PC-3 (cell line): ENCODE measurements at places on chromosomes 3 and 15. TPM values are rescaled to one million over a fixed set of nuclear protein-coding genes. Genes with fewer than 3 reads are reported as not detected.

- H3K27ac ChIP-seq, result peak overlapping the region; percentile 35
- H3K4me1 ChIP-seq, result peaks cover 23% of the 10 kb centered on the region
- peak; percentile 49 for DNase-seq
- no peaks in the 10 kb centered on the region for H3K36me3 ChIP-seq
- H3K4me3 ChIP-seq, result no peak overlapping the region
Measured at GRCh38 chr15:90667073-90667754, 49.9 kb upstream of the BLM start.

CD86 gene
- 0.07 TPM in 1 of 2 replicates, not detected in the other for total RNA-seq

SKOR1 gene
- 0.11 and 0.35 TPM in 2 replicates for total RNA-seq

SEMA3G gene
- 0.77 and 1.6 TPM in 2 replicates for total RNA-seq

DNA sequence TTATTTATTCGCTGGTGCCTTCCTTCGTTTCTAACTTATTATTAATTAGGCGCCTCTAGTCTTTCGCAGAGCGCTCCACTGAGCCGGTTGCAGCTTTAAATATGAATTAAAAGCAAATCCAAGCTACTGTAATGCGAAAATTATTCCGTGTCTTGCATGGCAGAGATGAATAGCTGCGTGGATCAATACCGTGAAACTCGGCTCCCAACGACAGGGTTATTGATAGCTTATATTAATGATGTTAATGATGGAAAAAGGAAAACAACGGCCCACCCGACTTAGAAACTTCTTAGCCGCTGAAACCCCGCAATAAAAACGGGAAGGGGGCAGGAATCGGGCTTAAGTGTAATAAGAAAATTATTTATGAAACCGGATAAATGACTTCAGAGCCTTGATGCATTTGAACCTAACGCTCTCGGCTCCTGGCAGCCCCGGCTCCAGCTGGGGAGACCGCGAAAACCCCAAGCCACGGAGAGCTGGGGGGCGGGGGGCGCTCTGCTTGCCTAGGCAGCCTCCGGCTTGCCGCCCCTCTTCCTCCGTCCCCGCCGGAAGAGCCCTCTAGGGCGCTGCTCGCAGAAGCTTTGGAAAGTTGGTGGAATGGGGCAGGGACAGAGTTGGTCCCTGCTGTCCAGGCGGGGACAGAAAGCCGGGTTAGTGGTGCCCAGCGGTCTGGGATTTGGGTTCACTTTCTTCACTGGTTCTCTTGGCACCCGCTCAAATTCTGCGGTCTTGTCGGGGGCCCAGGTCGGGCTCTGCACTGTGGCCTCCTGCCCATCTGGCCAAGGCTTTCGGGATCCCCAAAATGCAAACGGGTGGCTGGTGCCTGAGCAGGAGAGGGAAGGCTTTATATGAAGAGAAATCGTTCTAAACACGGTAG, 7.7 kb upstream of the ONECUT1 start:
- H3K4me3 ChIP-seq, result no peak overlapping the region
- no peaks in the 10 kb centered on the region for H3K36me3 ChIP-seq
- peaks cover 96% of the 10 kb centered on the region for H3K27me3 ChIP-seq
- no peak overlapping the region for H3K27ac ChIP-seq

DNA sequence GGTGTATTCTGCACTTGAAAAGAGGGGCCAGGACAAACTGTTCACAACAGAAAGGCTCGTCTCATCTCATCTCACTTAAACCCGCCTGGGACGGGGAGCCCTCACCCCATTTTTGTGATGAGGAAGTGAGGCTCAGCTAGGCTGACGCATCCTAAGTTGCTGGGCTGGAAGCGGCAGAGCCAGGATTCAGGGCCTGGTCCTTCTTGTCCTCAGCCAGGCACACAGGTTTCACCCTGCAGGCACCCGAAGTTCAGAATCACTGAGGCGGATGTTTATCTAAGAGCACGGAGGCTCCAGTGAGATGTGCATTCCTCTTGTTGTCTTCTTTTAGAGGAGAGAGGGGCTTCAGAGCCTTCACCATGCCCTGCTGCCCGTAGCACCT, 51.1 kb upstream of the PLXNA1 start:
- H3K4me3 ChIP-seq, result no peak overlapping the region
- no peaks in the 10 kb centered on the region for H3K36me3 ChIP-seq
- no peaks in the 10 kb centered on the region for H3K27me3 ChIP-seq
- H3K27ac ChIP-seq, result peak overlapping the region; percentile 80

POPDC2 gene
- 0.62 and 0.98 TPM in 2 replicates for total RNA-seq

B3GNT5 gene
- total RNA-seq, result 22.9 and 29.2 TPM in 2 replicates

DNA sequence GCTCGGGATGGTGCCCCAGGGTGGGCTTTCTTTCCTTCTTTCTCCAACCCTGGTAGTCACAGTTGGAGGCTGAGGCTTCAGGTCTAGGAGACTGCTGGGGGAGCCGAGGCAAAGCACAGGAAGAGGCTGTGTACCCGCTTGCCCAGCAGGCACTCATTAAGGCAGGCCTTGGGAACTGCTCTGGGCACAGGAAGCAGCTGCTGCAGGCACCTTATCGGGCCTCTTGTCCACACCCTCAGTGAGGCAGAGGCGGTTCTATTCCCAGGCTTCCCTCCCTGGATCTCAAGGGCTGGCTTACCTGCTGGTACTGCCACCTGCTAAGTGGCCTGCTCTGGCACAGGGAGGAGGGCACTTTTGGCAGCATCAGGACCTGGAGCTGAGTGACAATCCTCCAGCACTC, 15.8 kb upstream of the GRM2 start:
- peaks cover 22% of the 10 kb centered on the region for H3K4me1 ChIP-seq
- no peaks in the 10 kb centered on the region for H3K27me3 ChIP-seq
- DNase-seq, result no peak
- no peak overlapping the region for H3K4me3 ChIP-seq
- H3K27ac ChIP-seq, result no peak overlapping the region
- H3K36me3 ChIP-seq, result peaks cover 2% of the 10 kb centered on the region; the same call in 1 of the 2 replicates
